ENCODE measurements at places on chromosomes 2 and 18. TPM values are rescaled to one million over a fixed set of nuclear protein-coding genes. Genes with fewer than 3 reads are reported as not detected.

Gene CENPA
- 59.2 TPM for total RNA-seq

Gene APOB
- total RNA-seq: not detected

Gene CABLES1
- total RNA-seq: 7.1 TPM

DNA sequence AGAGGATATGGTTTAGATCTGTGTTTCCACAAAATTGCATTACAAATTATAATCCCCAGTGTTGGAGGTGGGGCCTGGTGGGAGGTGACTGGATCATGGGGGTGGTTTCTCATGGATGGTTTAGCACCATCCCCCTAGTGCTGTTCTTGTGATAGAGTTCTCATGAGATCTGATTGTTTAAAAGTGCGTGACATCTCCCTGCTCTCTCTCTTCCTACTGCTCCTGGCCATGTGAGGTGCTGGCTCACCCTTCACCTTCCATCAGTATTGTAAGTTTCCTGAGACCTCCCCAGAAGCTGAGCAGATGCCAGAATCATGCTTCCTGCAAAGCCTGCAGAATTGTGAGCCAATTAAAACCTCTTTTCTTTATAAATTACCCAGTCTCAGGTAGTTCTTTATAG is 33.1 kb downstream of the LHCGR start:
- DNase-seq: no peak

DNA sequence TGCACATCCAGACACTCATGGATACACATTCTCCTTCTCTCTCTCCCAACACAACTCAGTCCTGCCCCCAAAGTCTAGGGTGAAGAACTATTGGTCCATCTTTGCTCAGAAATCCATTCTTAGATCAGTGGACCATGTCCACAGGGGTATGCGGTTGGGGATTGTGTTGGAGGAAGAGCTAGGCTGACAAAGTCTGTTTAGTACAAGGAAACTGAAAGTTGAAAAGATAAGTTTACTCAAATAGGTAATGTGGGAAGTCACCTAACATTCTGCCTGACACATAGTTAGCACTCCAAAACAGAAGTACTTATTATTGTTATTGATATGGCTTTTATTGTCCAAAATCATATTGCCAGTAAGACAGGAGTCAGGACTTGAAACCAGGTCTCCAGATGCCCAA is 55.9 kb downstream of the ALK start:
- no peak for DNase-seq

DNA sequence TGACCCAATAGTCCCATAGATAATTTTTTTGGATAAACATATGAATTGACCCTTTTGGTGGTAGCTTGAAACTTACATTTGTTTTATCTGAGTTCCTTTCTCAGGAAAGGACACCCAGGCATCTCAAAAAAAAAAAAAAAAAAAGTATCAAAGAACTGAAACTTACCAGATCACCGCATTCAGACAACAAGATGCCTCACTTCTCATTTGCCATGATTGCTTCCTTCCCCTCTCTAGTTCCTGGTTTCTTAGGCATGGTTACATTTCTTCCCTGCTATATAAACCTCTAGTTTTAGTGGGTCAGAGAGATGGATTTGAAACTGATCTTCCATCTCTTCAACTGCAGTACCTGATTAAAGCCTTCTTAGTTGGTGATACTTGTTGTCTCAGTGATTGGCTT is 240.1 kb downstream of the ACKR3 start:
- DNase-seq: no peak

DNA sequence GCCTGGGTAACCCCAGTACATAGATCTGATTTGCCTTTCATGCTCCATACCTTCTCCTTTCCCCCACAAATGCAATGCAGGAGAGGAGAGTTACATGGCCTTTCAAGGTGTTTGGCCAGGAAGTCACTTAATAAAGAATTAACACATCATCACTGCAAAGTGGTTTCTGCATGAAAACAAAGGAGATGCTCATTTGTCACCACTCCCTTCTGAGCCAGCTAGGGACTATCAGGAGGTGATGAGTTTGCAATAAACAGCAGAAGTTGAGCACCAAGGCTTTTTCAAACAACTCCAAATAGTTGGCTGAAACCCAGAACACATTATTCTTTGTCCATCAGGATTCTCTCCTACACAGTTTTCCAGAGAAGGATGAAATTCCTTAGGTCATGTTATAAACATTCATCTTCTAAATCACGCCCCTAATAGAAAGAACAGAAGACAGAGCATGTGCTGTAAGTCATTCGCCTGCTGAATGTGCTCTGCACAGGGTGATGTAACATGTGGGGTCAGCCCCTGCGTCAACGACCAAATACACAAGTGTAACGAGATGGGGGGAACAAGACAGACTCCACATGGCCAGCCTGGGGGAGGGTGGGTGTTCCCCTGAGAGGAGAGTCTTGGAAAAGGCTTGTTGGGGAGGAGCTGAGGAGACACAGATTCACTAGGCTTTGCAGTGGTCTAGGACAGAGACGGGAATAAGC is 87.3 kb upstream of the RMDN2 start:
- peak; percentile 11 for DNase-seq

DNA sequence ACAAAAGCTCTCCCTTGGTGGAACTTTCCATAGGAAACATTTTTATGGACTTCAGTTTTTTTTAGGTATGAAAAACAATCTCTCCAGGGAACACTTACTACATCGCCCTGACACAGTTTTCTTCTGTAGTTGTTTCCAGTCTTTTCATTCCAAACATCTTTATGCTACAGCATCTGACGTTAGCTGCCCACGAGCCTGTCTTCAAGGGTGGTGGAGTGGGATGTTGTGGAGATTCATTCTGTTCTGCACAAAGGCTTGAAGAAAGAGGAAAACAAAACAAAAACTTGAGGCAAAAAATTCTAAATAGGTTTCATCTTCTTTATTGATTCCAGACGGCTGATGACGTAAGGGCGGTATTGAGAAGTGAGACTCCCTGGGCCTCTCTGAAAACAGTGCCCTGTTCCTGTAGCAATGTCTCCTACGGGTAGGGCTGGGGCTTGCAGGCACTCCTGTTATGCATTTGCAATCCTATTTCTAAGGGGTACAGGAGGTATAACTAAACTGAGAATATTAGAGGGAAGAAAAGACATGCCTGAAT is 375.0 kb downstream of the RNF144A start:
- no peak for DNase-seq

Measured in A673 (cell line).